CD4-positive, alpha-beta T cell treated with Interferon gamma for 1 hour (primary cell): ENCODE measurements at places on chromosomes 6 and 20.

GRCh38 chr20:49272654-49273053, 5.2 kb downstream of the ZNFX1 start:
- DNase-seq: no peak

GRCh38 chr20:17661121-17661744, 20.8 kb downstream of the RRBP1 start:
- DNase-seq: no peak

GRCh38 chr20:7327810-7328209, 560.3 kb downstream of the BMP2 start:
- no peak for DNase-seq

DNA sequence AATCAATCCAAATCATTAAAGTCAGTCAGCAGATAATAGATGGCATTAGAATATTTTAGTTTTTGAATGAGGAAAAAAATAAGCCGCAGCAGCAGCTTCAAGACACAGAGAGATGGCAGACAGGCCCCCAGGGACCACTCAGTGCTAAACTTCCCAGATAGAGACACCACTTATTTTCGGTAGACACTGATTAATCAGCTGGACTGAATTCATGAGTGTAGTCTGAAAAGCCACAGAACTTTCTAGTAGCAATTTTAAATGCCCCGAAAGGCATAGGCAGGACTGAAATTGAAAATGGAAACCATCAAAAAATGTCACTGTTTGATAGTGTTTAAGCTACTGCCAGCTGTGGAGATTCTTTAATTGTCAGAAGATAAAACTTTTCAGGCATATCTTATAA, 3.1 kb upstream of the CLDN20 start:
- no peak for DNase-seq
